ENCODE measurements at places on chromosomes 5 and 9. TPM values are rescaled to one million over a fixed set of nuclear protein-coding genes. Genes with fewer than 3 reads are reported as not detected.

The MEIKIN gene
- not detected for total RNA-seq

The SNCAIP gene
- 50.6 TPM for total RNA-seq

The PCDHB9 gene
- total RNA-seq, result 0.13 TPM

The IL3 gene
- total RNA-seq, result not detected

The LMBRD2 gene
- 5.8 TPM for total RNA-seq

The PCDHGB1 gene
- total RNA-seq, result 1.1 TPM

Measured in dermis microvascular lymphatic vessel endothelial cell (primary cell).